Mucosa of descending colon (tissue), 3 donors: ENCODE measurements at places on chromosomes 4 and X.

- DNase-seq: no peak
Observed at GRCh38 chrX:45007598-45007997, 134.6 kb downstream of the KDM6A start.

GRCh38 chr4:770022-770421 is 55.9 kb downstream of the CPLX1 start:
- DNase-seq: no peak

DNA sequence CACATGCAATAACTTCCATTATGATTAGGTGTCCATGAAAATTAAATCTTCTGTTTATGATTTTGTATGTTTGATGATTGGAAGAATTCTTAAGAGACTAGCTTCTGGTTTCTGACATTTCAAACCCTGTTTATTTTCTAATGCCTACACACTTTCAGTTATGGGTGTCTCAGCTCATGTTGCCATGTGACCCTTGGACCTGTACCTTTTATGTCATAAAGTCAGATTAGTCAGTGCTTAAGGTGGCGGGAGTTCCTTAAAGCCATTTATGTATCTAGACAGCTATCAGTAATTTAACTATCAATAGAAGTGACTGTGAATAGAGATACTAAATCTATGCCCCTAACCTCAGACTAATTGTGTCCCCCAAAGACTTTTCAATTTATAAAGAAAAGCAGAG is 155.6 kb downstream of the GBA3 start:
- no peak for DNase-seq

DNA sequence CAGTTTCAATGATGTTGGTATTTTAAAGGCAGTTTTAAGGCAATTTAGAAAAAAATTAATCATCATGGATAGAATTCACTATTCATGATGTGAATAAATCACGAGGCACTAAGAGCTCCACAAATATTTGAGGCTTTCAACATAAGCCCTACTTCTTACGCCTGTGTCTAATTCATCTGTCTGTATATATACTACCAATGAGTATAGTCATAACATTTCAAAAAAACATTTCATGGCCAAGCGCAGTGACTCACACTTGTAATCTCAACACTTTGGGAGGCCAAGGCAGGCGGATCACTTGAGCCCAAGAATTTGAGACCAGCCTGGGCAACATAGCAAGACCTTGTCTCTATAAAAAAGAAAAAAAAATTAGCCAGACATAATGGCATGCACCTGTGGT is 56.5 kb downstream of the FBXL5 start:
- DNase-seq: no peak

DNA sequence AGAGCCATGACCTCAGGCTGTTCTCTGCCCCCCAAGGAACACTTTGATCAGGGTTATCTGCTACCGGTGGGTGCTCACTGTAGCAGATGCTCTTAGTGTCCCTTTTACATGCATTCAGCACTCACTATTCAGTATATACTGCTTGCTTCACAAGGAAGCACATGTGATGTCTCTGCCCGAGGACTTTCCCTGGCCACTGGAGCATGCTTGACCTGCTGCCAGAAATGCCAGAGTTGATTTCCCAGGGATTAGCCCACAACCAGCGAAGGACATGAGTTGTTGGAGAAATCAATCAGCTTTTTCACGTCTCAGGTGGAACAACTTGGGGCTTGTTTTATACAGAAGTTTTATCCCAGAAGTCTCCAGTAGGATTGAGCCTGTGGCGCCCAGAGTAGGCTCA is 51.2 kb upstream of the RPS6KA3 start:
- DNase-seq: no peak

- DNase-seq: no peak
Observed at GRCh38 chrX:42195506-42195905, 272.2 kb upstream of the CASK start.

DNA sequence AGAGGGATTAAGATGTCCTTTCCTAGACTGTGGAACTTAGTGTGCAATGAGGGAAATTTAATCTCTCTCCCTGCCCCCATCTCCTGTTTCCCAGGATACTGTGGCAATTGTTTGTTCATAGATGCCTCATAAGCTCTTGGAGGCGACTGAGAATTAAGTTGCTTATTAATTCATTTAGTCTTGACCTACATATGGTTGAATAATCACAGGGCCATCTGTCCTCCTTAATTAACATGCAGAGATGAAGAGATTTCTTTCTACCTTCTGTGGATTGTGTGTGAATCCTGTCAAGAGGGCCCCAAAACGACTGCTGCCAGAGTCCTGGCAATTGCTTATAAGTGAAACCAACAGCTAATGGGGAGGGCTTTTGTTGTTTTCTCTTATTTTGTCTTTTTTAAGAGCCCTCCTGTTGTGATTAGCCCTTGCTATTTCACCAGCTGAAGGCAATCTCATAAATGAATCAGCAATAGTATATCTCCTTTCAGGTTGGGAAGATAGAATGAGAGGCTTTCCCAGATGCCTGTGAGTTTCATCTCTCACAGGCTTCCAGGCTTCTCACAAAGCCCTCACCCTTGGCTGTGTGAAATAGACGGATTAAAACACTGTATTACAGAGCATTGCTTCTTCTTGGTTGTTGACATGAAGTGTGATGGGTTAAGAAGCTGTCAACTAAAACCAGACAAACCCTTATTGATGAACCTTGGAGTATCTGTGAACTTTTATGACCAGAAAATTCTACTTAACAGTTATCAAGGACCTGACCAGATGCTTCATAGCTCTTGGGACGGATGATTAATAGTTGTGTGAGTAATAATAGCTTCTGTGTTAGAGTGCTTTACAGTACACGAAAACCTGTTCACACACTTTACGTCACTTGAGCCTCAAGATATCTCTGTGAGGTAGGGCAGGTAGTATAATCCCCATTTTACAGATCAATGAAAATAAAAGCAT is 58.5 kb downstream of the PGRMC2 start:
- DNase-seq: no peak

- no peak for DNase-seq
Observed at GRCh38 chr4:153523164-153523796, 57.1 kb downstream of the TMEM131L start.

GRCh38 chrX:119728487-119728886 is 29.9 kb upstream of the SOWAHD start:
- DNase-seq: peak; percentile 20

DNA sequence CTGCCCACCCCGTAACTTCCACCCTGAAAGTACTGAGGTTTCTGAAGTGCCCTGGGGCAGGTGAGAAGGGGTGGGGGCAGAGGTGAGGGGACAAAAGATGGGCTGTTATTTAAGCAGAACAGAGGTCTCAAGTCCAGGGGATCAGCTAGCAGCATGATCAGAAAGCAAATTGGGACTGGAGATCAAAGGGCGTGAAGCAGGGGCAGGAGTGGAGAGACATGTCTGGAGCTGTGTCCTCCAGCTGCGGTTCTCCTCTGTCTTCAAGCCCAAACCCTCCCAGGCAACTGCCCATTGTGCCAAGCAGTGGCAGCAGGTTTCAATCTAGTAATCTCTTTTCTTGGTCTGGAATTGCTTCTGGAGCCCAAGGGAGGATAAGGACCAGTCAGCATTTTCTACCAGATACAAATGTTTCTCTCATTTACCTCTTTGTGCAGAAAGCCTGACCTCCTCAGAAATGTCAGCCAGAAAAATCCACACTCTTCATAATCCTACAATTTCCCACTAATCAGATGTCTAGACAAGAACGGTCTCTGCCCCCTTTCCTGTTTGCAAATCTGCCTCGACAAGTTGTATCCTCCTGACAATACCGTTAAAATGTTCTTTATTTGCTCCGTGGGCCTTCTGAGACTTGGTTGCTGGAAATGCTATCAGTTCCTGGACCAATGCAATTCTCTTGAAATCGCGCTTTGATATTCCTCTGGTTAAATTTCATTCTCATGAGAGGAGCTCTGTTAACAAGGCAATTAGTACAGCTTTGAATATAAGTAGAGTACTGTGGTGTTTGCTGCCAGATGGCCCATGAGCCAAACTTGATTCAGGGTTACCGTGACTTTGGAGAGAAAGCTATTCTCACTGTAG is 23.2 kb upstream of the RASL11B start:
- no peak for DNase-seq

DNA sequence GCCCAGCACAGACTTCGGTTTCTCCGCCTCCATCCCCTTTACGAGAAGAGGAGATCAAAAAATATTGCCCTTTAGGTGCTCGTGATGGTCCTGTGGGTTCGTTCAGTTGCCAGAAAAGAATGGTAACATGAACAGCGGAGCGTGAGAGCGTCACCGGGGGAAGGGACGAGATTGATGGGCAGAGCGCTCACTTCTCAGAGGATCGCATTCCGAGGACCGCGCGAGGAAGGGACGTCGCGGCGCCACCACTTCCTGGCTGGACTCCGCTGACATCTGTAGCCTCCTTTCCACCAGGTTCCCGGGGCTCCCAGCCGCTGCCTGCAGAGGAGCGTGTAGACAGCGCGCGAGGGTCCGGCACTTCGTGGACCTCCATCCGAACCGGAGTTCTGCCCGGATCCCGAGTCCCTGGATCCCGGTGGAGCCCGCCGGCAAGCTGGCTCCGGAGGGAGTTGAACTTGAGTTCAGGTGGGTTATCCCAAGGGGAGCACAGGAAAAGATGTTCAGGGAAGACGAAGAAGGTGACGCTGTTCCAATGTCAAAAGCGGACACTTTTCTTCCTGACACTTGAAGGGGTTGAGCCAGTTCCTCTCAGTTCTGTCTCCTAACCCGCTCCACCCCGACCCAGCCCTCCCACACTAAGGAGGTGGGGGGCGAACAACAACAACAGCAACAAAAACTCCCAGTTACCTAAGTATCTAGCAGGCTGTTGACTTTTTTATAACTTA is 484 bp downstream of the GALNTL6 start:
- DNase-seq: no peak

DNA sequence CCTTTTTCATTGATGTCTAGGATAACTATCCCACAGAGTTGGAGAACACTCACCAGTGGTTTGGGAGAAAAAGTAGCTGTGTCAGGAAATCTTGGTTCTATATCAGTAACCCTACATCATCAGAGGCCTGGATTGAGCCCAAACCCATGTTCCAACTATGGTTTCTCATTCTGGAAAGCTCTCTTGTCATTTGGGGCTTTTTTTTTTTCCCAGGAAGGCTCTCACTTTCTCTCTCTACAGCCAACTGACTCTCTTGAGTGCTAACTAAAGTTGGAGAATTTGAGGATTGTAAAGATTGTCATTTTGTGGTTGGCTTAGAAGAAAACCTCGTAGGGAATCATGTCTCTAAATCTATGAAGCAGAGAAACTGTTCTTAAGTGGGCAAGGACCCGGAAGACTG is 228.2 kb upstream of the DIPK2B start:
- DNase-seq: no peak

- DNase-seq: no peak
Observed at GRCh38 chr4:125975861-125976397, 661.2 kb downstream of the FAT4 start.

GRCh38 chr4:149604827-149605226 is 210.8 kb downstream of the IQCM start:
- no peak for DNase-seq

DNA sequence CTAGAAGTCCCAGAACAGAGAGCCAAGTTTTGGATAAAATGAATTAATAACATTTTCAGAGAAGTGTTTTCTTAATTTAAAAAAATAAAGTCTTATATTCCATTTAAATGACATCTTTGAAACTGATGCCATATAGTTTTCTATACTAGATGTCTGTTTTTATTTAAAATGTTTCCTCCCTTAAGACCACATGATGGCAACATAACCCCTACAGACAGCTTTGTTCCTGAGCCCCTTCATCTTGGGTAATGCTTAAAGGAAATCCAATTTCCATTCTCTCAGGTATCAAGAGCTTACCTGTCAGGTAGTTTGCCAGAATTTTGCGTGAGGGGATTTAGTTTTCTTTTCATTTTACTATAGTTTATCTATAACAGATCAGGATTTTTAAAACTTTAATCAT is 181.4 kb upstream of the UGT8 start:
- no peak for DNase-seq

DNA sequence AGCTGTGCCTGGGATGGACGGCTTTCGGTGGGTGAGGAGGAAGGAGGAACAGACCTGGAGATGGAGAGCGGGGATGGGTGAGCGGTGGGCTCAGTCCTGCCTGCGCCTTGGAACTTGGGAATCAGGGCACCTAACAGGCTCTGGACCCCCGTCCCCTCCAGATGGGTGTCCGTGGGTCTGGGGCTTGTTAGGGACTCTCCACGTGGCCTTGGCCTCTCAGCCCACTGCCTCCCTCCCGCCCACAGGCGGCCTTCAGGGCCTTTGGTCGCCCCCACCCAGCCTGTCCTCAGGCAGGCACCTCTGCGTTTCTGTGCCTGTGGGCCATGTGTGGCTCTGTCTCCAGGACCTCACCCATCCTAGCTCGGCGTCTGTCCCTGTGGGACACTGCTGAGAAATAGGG is 29.0 kb downstream of the TRMT44 start:
- DNase-seq: no peak

- no peak for DNase-seq
Observed at GRCh38 chr4:1601852-1602654, 82.1 kb downstream of the FAM53A start.

- peak; percentile 7 for DNase-seq
Observed at GRCh38 chr4:1399508-1400190, 6.6 kb downstream of the NKX1-1 start.

- DNase-seq: no peak
Observed at GRCh38 chrX:74506317-74507115, 85.2 kb downstream of the SLC16A2 start.

- DNase-seq: no peak
Observed at GRCh38 chrX:56066016-56066415, 166.1 kb upstream of the KLF8 start.

DNA sequence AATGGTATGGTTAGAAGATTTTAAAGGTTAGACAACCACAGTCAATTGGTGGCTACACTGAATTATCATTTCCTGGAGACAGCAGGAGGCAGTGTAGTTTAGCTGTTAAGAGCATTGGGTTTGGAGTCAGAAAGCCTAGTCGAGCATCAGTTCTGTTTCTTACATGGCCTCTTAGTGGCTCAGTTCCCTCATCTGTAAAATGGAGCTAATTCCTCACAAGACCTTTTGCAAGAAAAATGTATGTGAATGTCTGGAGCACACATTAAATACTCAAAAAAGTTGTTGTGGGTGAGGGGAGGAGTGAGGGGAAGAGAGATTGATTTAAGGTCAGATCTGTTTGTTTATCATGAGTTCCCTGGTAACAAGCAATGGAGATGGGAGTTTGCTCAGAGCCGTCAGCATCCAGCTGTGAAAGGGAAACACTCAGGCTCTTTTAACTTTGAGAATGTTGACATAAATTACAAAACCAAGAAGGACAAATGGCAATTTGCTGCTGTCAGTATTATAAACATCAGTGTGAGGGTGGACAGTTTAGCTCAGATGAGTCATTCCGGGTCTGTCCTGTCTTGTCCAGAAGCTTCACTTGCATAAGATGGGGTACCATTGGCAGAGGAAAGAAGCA is 98.2 kb upstream of the PGRMC2 start:
- DNase-seq: no peak

- no peak for DNase-seq
Observed at GRCh38 chr4:95838192-95838591, 1.7 kb upstream of the PDHA2 start.

- DNase-seq: no peak
Observed at GRCh38 chr4:10567766-10568165, 110.5 kb upstream of the ZNF518B start.

- DNase-seq: no peak
Observed at GRCh38 chr4:112889619-112890527, 159.6 kb upstream of the ANK2 start.

- DNase-seq: no peak
Observed at GRCh38 chr4:82578935-82579334, 17.1 kb upstream of the TMEM150C start.

GRCh38 chr4:99790796-99791617 is 25.6 kb upstream of the DAPP1 start:
- DNase-seq: no peak
